ENCODE measurements at places on chromosomes 7 and 10. TPM values are rescaled to one million over a fixed set of nuclear protein-coding genes. Genes with fewer than 3 reads are reported as not detected.

DNA sequence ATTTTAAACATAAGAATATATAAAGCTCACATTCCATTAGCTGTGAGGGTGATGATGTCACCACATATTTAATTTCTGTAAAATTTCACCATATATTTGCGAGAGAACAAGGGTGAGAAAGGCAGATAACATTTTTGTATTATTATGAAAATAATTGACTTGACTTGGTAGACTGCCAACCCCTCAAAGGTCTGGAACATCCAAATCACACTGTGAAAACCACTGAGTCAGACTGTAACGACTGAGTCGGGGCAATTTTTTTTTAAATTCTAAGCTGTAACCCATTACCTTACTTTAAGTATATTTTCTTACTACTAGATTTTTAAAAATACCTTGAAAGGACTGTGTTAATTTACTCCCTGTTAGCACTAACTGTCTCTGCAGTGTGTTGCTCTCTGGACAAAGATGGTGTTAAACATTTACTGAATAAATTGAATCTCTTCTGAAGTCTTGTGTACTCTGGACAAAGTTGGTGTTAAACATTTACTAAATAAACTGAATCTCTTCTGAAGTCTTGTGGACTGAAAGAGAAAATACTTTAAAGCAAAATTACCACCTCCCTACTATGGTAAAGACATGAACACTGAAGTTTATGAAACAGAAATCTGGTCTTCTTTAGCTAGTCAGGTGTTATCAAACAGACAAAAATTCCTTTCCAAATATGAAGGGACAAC is 14.1 kb downstream of the PDZD8 start:
- no peak for DNase-seq

DNA sequence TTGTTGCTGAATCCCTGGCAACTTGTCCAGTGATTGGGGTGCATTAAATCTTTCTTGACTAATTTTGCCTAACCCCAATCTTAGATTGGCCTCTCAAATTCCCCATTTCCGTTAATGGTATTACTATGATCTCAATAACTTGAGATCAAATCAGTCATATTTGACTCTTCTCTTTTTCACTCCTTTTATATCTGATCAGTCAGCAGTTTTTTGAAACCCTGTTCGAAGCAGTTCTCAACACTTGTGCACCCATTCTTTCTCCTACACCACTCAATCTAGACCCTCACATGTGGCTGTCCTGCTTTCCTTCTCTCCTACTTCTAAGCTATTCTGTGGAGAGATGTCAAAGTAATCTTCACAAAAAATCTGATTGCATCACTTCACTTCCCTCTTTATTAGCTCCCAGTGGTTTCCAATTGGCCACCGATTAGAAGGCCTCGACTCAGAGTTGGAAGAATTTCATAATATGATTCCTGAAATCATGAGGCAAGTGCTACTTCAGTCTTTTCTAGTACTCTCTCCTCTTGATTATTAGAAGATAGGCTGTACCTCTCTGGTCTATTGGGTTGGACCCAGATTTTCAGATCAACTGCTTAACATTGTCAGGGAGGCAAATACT is 128.9 kb downstream of the ZNF365 start:
- no peak for DNase-seq

ZP3 gene
- polyA plus RNA-seq = 1.2 TPM

PRKG1 gene
- polyA plus RNA-seq = 35.5 TPM

- DNase-seq = no peak
Observed at GRCh38 chr10:5594271-5595049, 69.7 kb downstream of the CALML3 start.

PLEKHS1 gene
- polyA plus RNA-seq = 0.10 TPM

DNA sequence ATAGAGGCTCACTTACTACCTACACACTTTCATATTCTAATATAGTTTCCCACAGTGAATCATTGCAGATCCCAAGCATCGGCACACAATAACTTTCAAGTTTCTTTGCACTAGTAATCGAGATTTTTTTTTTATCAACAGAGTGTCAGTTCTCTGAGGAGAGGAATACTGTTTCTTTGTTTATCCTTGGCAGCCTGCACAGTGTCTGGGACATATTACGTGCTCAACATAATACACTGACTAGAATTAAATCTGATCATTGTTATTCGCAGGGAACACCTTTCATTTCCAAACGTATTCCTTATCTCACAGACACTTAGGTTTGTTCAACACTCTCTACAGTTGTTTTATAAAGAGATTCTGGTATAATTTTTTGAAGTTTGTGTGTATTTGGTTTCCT is 95.3 kb downstream of the CACNA2D1 start:
- no peak for DNase-seq

DNA sequence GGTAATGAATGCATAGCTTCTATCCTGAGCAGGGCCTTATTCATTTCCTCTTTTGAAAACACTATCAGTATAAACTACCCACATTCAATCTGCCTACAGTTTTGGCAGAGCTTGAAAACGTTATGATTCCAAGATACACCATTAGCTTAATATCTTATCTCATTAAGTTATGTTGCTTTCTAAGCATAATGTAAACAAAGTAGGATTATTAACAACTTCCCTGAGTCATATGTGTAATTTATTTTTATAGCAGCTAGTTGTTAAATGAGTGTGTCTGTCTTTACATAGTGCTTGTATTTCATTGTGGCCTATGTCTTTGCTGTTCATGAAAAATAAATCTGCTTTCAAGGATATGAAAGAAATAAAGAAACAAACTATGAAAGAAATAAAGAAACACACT is 106.2 kb upstream of the DLX6 start:
- DNase-seq = no peak

DNA sequence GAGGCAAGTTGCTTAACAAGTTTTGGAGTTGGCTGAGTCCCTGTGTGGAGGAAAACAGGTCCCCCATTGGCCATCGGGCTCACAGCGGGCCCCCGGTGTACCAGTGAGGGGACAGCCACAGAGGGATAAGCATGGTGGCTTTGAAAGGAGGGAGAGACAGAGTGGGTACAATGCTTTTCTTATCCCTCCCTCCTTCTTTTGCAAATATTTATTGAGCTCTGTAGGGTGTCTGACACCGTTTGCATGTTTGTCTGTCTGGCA is 2.8 kb downstream of the HTRA1 start:
- DNase-seq = no peak

STEAP1B gene
- 1.8 TPM for polyA plus RNA-seq

RRP12 gene
- polyA plus RNA-seq = 24.2 TPM

GPR85 gene
- polyA plus RNA-seq = 1.5 TPM

CH25H gene
- 0.80 TPM for polyA plus RNA-seq

HOXA7 gene
- polyA plus RNA-seq = 13.5 TPM

- DNase-seq = no peak
Observed at GRCh38 chr7:76089865-76090475, 42.1 kb downstream of the MDH2 start.

ATRNL1 gene
- polyA plus RNA-seq = 0.45 TPM

RABGEF1 gene
- 21.9 TPM for polyA plus RNA-seq

DNA sequence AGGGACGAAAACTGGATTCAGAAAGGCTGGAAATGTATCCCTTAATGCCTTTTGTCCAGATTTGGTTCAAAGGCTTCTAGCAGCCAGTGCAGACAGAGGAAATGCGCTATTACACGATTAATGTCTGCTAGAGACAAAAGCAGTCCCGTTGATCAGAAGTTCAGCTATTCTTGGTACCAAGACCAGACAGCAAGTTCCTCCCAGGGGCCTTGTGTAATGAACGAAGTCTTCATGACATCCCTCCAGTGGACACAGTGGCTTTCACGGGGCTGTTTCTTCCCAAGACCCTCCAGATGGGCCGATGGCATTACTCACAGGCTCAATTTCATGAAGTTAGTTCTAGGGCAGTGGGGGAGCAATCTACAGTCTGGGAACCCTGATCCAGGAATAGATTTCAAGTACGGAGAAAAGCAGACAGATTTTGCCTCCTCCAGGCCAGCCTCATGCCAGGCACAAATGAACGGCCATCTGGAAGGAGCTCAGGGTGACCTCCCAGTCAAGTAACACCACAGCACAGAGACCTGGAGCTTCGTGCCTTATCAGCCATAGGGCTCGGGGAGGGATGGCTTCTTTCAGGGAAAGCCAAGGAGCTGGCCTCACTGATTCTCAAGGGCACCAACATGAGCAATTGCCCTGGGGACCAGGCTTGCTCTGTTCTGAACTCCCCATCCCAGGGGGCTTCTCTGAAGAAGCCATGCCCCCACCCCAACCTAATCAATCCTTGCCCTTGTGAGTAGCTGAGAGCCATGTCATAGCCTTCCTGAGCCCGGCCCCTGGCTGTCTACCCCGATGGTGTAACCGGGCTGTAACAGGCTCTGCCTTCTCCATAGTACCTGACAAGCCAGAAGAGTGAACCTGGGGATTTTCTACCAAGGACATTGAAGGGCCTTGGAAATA is 101.1 kb downstream of the PRKAG2 start:
- no peak for DNase-seq

GRCh38 chr7:151936207-151936606 is 20.0 kb upstream of the GALNTL5 start:
- no peak for DNase-seq
